ENCODE measurements at places on chromosomes 2 and 18.

DNA sequence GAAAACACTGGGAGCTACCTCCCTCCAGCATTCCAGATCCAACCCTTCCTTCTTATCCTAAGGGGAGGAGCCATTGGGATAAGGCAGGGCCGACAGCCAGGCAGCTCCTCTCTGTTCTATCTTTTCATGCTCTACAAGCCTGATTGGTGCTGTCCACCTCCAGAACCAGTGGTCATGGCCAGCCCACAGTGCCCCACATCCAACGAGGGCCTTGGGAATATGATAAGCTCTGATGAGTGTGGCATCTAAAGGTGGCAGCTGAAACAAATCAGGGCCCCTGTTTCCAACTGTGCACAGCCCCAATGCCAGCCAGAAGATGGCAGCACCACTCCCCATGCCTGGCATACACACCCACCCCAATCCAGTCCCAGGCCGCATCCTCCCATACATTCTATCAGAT is 329.3 kb downstream of the C1D start:
- no peak for DNase-seq

DNA sequence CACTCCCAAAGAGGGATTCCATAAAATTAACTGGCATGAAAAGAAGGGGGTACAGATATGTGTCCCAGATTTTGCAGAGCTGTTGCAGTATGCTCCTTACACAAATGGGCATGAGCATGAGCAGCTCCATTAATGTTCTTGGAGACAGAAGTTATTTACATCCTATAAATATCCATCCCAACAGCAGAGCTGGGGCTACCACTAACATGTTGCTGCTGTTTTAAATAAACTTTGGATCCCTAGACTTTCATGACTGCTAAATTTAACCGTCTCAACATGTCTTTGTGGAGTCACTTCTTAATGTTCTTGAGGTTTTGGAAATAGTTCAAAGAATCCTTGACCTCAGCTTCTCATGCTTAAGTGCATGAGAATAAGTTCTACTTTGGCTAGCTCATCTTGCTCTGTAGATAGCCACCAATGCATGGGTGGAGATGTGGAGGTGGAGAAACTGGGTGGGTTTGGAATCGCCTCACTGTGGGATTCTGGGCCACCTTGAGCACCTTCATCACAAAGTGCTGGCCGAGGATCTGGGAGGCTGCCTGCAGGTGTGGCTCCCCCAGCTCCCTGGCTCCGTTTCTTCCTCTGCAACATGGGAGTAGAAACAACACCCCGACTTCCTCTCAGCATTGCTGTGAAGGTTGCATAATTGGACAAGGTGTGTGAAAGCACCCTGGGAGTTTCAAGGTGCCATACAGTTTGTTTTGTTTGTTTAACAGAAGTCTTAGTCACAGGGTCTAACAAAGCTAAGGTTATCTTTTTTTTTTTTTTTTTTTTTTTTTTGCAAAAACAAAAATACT is 307.2 kb downstream of the MYCN start:
- DNase-seq, result no peak

- no peak for DNase-seq
These were observed 33.5 kb downstream of the TPRKB start for GRCh38 chr2:73703675-73704074.

GRCh38 chr2:196314780-196315179 is 143.4 kb upstream of the STK17B start:
- no peak for DNase-seq

DNA sequence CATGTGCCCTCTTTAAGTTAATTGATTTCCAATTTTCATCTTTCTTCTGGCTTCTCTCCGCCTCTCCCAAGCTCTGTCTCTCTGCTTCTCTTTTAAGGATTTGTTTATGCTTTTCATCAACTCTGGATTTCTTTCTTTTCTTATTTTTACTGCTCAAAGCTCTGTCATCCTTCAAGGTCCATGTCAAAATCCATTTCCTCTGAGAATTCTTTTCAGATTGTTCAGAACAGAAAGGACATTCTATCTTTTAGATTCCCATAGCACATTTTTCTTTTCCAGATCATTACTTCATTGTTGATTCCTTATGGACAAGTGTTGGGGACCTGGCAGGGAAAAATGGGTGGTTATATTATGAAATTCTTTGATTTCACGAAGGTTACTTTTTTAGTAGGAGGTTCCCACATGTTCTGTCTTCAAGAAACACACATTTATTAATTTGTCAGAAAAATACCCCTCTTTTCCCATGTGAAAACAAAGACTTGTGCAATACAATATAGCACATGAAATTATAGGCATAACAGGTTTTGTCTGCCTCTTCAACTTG is 12.3 kb downstream of the PMAIP1 start:
- no peak for DNase-seq

DNA sequence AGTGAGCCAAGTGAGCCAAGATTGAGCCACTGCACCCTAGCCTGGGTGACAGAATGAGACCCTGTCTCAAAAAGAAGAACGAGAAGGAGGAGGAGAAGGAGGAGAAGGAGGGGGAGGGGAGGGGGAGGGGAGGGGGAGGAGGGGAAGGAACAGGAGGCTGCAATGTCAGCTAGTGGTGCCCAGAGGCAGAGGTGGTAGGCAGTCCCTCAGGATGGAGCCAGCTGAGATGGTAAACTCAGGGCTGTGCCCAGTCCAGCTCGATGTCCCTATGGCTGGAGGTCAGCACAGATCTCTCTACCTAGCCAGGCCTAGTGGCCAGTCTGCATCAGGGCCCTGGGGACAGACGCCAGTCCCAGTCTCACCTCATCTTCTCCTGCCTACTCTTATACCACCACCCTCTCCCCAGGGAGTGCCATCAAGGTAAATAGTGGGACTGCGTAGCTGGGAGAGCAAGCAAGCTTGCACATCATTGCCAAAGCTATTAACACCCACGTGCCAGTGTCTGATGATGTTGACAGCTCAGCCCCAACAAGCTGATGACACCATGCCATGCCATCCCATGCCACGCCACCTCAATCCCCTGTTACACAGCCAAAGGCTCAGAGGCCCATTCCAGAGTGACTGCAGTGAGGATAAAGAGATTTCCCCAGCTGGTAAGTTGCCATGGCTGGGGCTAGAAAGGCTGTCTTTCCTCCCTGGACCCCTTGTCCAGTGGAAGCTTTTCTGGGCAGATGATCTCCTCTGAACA is 7.6 kb upstream of the PLB1 start:
- DNase-seq, result no peak

DNA sequence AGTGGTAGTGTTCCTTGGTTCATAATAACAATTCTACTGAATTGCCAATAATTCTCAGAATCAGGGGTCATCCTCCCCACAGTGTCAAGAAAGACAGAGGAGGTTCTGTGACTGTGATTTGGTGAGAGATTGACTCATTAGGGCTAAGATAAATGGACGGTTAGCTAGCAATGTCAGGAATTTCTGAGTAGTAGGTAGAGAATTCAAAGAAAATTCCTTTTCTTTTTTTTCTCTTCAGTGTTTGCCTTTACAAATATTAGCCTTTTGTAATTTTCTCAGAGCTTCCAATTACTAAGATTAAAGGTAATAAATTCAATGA is 16.8 kb upstream of the CRIM1 start:
- DNase-seq, result no peak

DNA sequence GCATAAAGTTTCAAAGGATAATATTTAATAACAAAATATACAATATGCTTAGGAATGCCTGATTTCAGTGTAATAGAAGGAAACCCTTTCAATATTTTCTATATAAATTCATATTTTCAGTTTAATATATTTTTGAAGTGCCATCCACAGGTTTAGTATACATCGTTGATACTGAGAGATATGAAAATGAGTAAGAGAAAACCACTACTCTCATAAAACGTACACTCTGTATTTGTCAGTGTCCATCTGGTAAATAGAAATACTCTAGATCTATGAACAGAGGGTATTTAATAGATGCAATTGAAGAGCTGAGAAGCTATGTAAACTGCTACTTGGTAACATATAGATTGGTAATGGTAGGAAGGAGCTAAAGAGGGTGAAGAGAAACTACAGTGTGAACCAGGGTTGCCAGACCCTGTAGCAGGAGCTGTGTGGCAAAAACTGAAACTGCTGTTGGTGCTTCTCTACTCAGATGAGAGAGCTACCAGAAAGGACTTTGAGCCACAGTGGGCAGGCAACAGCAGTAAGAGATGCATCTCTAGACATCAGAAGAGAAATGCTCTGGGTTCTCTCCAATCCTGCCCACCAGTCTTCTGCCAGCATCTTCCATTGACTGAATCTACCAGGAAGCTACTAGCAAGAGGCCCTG is 187.4 kb downstream of the CCDC102B start:
- DNase-seq, result no peak

GRCh38 chr2:28296243-28296642 is 96.4 kb upstream of the FOSL2 start:
- no peak for DNase-seq

DNA sequence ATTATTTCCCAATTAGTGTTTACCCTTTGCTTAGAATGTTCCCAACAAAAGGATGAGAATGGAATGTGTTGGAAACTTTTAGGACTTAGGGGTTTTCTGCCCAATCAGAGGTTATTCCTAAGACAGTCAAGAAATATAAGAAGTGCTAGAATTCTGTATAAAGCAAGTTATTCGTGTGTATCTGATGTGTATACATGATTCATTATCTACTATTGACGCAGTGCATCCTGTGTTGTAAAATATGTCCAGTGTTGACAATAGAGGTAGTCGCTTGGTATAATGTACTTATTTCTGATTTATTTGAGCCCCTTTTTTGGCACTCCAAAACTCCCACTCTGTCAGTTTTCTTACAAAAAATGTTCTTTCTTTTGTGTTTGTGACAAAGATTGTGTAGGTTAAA is 881 bp downstream of the PIKFYVE start:
- no peak for DNase-seq

DNA sequence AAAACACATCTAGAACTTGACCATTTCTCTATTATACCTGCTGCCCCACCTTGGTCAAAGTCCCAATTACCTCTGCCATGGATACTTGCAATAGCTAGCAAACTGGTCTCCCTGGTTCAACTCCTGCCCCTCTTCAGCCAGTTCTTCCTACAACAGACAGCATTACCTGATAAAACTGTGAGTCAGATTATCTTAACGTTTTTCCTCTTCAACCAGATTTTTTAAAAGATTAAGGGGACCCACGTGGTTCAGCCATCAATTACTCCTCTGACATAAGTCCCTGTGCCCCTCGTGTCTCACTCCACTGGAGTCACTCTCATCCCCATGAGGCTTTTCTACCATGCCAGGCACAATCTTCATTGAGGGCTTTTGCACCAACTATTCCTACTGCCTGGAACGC is 5.3 kb upstream of the ARHGAP15 start:
- no peak for DNase-seq

DNA sequence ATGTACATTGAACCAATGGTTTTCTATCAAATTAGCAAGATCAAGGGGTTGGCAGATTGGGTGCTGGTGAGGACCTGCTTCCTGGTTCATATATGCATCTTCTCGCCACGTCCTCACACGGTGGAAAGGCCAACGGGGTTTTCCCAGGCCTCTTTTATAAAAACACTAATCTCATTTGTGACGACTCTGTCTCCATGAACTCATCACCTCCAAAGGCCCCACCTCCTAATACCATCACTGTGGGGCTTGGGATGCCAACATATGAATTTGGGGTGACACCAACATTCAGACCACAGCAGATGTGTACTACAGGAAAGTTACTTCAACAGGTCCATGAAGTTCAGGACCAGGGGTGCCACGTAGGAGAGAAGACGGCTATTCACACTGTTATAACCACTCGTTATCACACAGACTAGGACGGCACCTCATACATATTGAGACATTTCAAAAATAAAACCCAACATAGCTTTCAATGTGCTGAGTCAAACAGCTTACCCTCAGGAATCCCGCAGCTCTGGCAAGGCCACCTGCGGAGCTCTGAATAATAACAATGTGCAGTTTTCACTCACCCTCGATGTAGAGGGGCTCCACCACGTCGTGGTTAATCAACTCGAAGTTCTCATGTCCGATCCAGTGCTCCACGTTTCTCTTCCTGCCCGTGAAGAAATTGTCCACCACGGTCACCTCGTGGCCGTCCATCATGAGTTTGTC is 49.3 kb downstream of the UXS1 start:
- no peak for DNase-seq

DNA sequence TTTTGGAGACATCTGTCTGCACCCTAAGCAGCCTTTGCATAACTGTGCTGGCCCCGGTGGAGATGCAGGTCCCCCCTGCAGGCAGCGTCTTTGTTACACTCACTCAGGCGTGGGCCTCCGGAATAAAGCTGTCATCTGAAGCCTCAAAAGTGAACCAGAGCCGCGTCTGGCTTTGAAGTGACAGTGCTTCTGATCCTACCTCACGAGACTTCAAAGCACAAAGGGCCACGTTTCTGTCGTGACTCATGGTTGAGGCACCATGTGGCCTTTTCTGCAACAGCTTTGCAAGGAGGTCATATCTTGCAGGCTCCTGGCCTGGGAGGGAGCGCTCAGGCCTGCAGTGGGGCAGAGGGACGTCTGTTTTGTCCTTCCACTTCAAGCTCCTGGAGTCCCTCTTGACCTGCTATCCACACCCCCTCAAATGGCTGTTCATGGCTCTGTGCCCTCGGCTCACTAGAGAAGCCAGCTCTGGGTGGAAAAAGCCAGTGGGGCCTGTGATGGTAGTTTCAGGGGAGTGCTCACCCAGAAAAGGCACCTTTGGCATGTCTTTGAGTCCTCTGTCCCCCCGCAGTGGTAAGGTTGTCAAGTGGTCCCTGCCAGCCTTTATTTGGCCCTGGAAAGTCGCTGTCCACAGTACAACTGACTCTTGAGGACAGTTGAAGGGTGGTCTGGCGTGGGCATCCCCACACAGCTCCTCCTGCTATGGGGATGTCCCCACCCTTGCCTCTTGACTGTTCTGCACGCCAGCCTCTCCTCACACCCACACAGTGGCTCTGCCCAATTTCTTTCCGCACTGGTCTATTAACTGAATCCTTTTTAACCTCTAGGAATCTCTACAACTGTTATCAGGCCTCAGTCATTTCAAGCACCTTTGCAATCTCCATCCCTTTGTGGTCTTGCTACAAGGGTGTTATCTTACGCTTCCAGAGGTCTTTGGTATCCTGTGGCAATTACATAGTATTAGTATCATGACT is 19.3 kb downstream of the GPR55 start:
- no peak for DNase-seq

All from NCI-H1092 (cell line).